ENCODE measurements at places on chromosomes 1 and 21. TPM values are rescaled to one million over a fixed set of nuclear protein-coding genes. Genes with fewer than 3 reads are reported as not detected.

GRCh38 chr1:7263021-7263960, 478.0 kb downstream of the CAMTA1 start:
- no peak overlapping the region for H3K27ac ChIP-seq
- no peak for ATAC-seq
- H3K27me3 ChIP-seq: peaks cover 14% of the 10 kb centered on the region
- H3K36me3 ChIP-seq: no peaks in the 10 kb centered on the region
- H3K4me1 ChIP-seq: no peaks in the 10 kb centered on the region

- no peaks in the 10 kb centered on the region for H3K27me3 ChIP-seq
- no peak overlapping the region for H3K4me3 ChIP-seq
- no peaks in the 10 kb centered on the region for H3K36me3 ChIP-seq
- no peak overlapping the region for H3K27ac ChIP-seq
- no peaks in the 10 kb centered on the region for H3K4me1 ChIP-seq
Measured at GRCh38 chr1:191546803-191547202, 611.5 kb upstream of the RGS18 start.

DNA sequence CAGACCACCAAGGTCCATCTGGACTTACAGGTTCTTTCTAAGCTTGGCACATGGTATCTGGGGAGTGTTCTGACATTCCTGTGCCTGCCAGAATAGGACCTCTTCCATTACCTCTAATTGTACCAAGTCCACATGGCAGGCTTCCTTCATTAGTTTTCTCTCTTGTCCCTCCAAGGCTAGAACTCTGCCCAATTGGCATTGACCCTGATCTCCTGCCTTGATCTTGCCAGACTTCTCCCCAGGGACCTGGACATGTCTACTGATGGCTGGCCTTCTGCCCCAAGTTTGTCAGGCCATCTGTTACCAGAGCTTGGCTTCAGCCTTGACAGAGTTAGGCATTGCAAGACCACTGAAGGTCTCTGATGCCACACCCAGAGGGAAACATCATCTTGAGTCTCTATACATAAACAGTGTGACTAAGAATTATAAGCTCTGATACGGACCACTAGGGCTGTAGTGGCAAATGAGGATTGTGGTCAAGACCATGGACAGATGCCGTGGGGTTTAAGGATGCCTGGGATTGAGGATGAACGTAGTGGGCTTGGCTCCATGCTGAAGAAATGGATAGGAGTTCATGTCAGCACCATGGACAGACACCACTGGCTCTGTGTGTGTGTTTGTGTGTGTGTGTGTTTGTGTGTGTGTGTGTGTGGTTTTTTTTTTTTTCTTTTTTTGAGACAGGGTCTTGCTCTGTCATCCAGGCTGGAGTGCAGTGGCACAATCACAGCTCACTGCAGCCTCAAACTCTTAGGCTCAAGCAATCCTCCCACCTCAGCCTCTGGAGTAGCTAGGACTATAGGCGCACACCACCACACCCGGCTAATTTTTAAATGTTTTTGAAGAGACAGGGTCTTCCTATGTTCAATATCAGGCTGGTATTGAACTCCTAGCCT, 19.5 kb upstream of the PSMB2 start:
- H3K27me3 ChIP-seq: peaks cover 24% of the 10 kb centered on the region
- H3K4me3 ChIP-seq: no peak overlapping the region
- no peak overlapping the region for H3K27ac ChIP-seq
- no peaks in the 10 kb centered on the region for H3K4me1 ChIP-seq
- H3K36me3 ChIP-seq: no peaks in the 10 kb centered on the region

- ATAC-seq: no peak
- H3K27ac ChIP-seq: no peak overlapping the region
- peaks cover 13% of the 10 kb centered on the region for H3K4me1 ChIP-seq
- H3K27me3 ChIP-seq: no peaks in the 10 kb centered on the region
- no peaks in the 10 kb centered on the region for H3K36me3 ChIP-seq
Measured at GRCh38 chr1:109863667-109864046, 47.0 kb upstream of the CSF1 start.

GRCh38 chr1:152374451-152374850, 14.6 kb upstream of the FLG2 start:
- H3K27me3 ChIP-seq: no peaks in the 10 kb centered on the region
- no peak overlapping the region for H3K4me3 ChIP-seq
- ATAC-seq: no peak
- no peaks in the 10 kb centered on the region for H3K4me1 ChIP-seq

GRCh38 chr1:85317560-85317959, 41.1 kb upstream of the BCL10 start:
- H3K4me3 ChIP-seq: no peak overlapping the region
- no peaks in the 10 kb centered on the region for H3K36me3 ChIP-seq
- H3K4me1 ChIP-seq: peaks cover 8% of the 10 kb centered on the region
- ATAC-seq: no peak
- no peak overlapping the region for H3K27ac ChIP-seq
- no peaks in the 10 kb centered on the region for H3K27me3 ChIP-seq

DNA sequence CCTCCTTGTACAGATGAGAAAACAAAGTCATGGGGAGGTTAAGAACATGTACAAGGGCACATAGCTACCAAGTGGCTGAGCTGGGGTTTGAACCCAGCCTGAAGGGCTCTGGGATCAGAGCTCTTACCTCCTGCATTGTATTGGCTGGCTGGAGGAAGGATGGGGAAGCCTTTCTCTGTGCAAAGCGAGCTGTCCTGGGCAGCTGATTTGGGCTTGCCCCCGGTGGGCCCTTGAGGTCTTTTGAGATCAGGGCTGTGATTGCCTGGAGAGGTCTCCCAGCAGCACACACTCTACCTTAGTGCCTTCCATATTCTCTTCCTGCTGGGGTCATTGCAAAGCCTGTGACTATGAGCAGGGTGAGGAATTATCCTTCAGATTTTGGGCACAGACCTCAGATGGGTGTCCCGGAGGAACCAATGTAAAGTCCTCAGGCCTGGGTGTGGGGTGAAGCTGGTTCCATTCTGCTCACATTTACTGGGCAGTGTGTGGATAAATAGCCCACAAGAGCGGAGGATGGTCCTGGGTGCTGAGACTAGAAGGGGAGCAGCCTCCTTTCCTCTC, 53.3 kb upstream of the EPS8L3 start:
- H3K4me1 ChIP-seq: no peaks in the 10 kb centered on the region
- H3K4me3 ChIP-seq: no peak overlapping the region
- no peak for ATAC-seq

- no peak for ATAC-seq
- no peaks in the 10 kb centered on the region for H3K27me3 ChIP-seq
- no peak overlapping the region for H3K4me3 ChIP-seq
- peaks cover 85% of the 10 kb centered on the region for H3K36me3 ChIP-seq
- H3K4me1 ChIP-seq: no peaks in the 10 kb centered on the region
Measured at GRCh38 chr1:111179968-111180533, 20.4 kb downstream of the DENND2D start.

FAM131C gene
- total RNA-seq: not detected

SMIM1 gene
- total RNA-seq: 4.7 TPM

CEP104 gene
- total RNA-seq: 78.2 TPM

MATN1 gene
- total RNA-seq: not detected

FH gene
- 61.4 TPM for total RNA-seq

BCAR3 gene
- total RNA-seq: 36.5 TPM

Measured in gastroesophageal sphincter (tissue), 4 donors.